ENCODE measurements at places on chromosomes 7 and 10. TPM values are rescaled to one million over a fixed set of nuclear protein-coding genes. Genes with fewer than 3 reads are reported as not detected.

GRCh38 chr7:117941138-117941810 lies 68.0 kb upstream of the CTTNBP2 start:
- no peak overlapping the region for H3K4me3 ChIP-seq
- DNase-seq = no peak
- H3K4me1 ChIP-seq = no peaks in the 10 kb centered on the region

DNA sequence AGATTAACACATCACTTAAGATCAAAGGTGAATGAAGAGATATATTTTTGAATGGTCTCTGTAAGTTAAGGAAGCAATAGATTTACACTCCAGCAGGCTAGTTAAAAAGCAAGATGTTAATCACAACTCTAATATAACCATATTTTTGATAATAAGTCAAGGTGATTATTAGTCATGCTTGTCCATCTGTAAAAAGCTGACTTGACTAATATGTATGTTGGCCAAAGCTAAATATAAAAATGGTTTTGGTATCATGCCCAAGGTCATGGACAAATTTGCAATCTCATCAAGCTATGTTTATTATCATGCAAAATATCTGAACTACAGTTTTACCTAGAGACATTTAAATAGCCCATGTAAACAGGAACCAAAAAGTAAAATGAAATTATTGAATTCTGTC lies 102.6 kb upstream of the CSTF2T start:
- H3K27me3 ChIP-seq = no peaks in the 10 kb centered on the region
- no peak for DNase-seq
- no peaks in the 10 kb centered on the region for H3K36me3 ChIP-seq
- no peak overlapping the region for H3K27ac ChIP-seq

DNA sequence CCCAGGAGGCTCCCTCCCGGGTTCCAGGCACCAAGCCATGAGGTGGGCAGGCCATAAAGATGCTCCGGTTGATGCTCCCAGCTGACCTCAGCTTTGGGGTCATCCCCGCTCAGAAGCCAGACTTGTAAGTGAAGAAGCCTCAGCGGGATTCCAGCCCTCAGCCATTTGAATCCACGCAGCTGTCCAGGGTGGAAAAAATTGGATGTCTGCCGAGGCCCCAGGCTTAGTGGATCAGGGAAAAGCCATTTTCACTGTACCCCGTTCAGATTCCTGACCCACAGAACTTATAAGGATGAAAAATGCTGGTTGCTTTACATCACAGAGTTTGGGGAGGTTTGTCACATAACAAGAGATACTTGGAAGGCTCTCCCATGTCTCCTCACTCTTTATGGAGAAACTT lies 49.2 kb upstream of the CPN1 start:
- no peaks in the 10 kb centered on the region for H3K27me3 ChIP-seq
- H3K4me1 ChIP-seq = no peaks in the 10 kb centered on the region
- no peak overlapping the region for H3K4me3 ChIP-seq
- H3K27ac ChIP-seq = no peak overlapping the region
- H3K36me3 ChIP-seq = no peaks in the 10 kb centered on the region
- no peak for DNase-seq

DNA sequence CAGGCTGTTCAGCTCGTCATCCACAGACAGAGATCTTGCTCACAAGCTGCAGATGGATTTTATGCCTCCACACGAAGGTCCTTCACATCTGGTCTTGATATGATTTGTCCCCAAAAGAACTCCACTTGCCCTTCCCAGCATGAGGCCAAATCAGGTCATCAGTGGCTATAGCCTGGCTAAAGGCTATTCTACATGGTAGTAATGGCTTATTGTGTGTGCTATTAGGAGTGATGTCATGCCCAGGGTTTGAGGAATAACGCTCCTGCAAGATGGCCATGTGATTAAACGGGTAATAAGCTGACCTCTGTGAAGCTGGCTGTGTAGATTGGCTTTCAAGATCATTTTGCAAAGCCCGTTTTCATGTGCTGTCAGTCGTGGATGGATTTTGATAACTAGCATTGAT lies 313.8 kb downstream of the FRMD4A start:
- no peak overlapping the region for H3K4me3 ChIP-seq
- H3K27ac ChIP-seq = no peak overlapping the region
- DNase-seq = no peak
- H3K4me1 ChIP-seq = peaks cover 13% of the 10 kb centered on the region
- H3K36me3 ChIP-seq = no peaks in the 10 kb centered on the region

DNA sequence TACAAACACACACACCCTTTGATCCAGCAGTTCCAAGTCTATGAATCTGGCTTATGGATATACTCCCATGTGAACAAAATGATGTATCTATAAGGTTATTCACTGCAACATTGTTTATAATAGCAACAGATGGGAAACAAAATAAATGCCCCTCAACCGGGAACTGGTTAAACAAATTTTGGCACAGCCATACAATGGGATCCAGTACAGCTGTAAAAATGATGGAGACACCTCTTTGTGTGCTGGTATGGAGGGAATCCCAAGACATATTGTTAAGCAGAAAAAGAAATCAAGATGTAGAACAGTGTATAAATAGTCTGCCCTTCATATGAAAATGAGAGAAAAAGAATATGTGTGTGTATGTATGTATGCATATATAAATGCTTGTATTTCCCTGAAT lies 155.5 kb downstream of the SNX10 start:
- H3K4me3 ChIP-seq = no peak overlapping the region
- H3K36me3 ChIP-seq = no peaks in the 10 kb centered on the region
- no peak for DNase-seq
- no peaks in the 10 kb centered on the region for H3K27me3 ChIP-seq
- no peaks in the 10 kb centered on the region for H3K4me1 ChIP-seq
- H3K27ac ChIP-seq = no peak overlapping the region

DNA sequence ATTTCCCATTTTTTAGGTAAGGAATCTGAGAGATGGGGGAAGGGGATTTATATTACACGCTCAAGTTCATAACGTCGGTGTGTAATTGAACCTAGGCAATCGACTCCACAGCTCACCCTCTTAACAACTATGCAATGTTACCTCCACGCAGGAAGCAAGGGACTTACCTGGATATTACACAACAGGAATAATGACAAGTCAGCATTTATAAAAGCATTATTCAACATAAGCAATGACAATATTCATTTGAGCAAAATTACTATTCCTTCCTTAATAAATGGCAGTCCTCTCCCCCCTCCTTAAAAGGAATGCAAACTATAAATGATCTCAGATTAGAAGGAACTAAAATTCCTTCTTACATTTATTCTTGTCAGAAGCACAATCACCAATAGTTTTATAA lies 104.0 kb downstream of the PCLO start:
- H3K36me3 ChIP-seq = no peaks in the 10 kb centered on the region
- no peak overlapping the region for H3K27ac ChIP-seq
- H3K27me3 ChIP-seq = no peaks in the 10 kb centered on the region
- H3K4me1 ChIP-seq = no peaks in the 10 kb centered on the region
- no peak overlapping the region for H3K4me3 ChIP-seq

DNA sequence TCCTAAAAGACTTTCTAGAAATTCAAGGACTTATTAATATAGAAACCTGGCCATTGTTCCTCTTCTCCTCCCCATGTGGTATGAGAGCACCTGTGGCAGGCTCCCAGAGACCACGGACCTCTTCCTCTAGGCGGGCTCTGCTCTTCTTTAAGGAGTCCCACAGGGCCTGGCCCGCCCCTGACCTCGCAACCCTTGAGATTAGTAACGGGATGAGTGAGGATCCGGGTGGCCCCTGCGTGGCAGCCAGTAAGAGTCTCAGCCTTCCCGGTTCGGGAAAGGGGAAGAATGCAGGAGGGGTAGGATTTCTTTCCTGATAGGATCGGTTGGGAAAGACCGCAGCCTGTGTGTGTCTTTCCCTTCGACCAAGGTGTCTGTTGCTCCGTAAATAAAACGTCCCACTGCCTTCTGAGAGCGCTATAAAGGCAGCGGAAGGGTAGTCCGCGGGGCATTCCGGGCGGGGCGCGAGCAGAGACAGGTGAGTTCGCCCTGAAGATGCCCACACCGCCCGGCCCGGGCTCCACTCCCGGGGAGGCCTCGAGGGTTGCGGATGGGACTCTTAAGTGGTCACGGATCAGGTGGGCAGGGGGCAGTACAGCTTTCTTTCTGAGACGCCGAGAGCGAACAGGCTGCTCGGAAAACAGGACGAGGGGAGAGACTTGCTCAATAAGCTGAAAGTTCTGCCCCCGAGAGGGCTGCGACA lies at the start of gene SLC26A4:
Gene SLC26A4, plus strand, starts transcription at position 448 of the 700 bp plus-strand sequence. CDS start 814 bp downstream, outside the sequence.
- no peak for DNase-seq
- H3K36me3 ChIP-seq = no peaks in the 10 kb centered on the region
- H3K4me3 ChIP-seq = peak within 1 kb of the TSS; percentile 17
- peaks cover 16% of the 10 kb centered on the region for H3K27me3 ChIP-seq

DNA sequence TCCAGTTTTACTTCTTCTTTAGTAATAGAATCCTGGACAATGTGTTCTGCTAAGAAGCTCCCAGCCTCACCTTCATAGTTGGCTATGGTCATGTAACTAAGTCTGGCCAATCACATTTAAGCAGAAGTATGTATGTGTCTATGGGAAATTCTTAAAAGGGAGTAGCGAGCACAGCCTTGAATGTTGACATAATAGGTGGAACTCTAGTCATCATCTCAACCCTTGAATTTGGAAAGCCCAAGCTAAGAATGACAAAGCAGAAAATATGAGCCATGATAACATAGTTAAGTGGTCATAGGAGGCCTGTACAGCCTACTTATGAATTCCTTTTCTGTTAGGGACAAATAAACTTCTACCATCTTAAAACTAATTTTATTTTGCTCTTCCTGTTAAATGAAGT lies 134.1 kb downstream of the MAGI2 start:
- H3K4me3 ChIP-seq = no peak overlapping the region
- H3K36me3 ChIP-seq = no peaks in the 10 kb centered on the region
- H3K27me3 ChIP-seq = no peaks in the 10 kb centered on the region
- DNase-seq = no peak
- no peaks in the 10 kb centered on the region for H3K4me1 ChIP-seq

DNA sequence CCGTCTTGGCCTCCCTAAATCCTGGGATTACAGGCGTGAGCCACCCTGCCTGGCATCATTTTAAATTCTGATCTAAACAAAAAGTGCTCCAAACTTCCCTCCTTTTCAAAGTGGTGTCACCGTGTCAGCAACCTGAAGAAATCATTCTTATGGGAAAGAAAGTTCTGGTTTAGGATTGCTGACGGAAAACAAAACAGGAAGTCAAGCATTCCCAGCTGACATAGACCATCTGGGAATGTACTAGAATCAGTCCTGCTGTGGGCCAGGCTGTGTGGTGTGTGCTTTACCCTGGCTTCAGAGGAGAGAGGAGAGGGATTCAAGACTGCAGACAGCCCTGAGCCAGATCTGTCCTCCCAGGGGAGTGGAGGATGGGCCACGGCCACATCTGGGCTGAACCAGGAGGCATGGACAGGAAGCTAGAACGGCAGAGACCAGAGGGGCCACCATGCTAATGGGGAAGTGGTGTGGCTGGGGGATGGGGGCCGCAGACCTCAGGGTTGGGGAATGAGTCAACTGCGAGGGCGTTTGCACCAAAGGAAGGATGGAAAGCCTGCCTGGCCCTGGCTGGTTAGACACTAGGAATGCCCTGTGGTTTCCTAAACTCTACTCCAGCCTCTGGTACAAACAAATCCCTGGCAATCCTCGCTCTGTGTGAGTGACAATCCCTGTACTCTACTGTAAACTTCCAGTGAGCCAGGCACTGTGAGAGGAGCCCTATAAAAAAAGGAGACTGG lies 16.7 kb upstream of the CLIP2 start:
- no peaks in the 10 kb centered on the region for H3K27me3 ChIP-seq
- no peak for DNase-seq
- no peak overlapping the region for H3K4me3 ChIP-seq
- H3K36me3 ChIP-seq = no peaks in the 10 kb centered on the region
- no peaks in the 10 kb centered on the region for H3K4me1 ChIP-seq

GRCh38 chr7:46237466-46237865 lies 316.4 kb upstream of the IGFBP3 start:
- H3K27ac ChIP-seq = no peak overlapping the region
- no peak for DNase-seq
- H3K27me3 ChIP-seq = no peaks in the 10 kb centered on the region
- no peak overlapping the region for H3K4me3 ChIP-seq
- H3K4me1 ChIP-seq = no peaks in the 10 kb centered on the region
- no peaks in the 10 kb centered on the region for H3K36me3 ChIP-seq

DNA sequence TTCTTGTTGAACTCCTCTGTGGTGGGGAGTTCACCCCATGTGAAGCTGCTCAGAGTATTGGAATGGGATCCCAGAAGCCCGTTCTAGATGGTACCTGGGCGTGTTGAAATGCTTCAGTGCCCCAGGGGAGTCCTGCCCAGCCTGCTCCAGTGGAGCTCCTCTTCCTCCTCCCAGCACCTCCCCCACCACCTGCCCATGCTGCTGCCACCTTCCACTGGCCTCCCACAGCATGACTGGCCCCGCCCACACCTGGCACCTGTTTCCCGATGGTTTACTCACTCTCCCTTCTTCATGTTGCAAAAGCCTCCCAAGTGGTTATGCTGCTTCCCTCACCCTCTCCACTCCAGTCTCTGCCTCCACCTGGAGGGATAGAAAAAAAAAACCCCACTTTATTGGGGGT lies 32.2 kb upstream of the PCBD1 start:
- H3K4me1 ChIP-seq = no peaks in the 10 kb centered on the region
- H3K36me3 ChIP-seq = no peaks in the 10 kb centered on the region
- H3K27me3 ChIP-seq = no peaks in the 10 kb centered on the region

- H3K36me3 ChIP-seq = no peaks in the 10 kb centered on the region
- no peak overlapping the region for H3K27ac ChIP-seq
- no peaks in the 10 kb centered on the region for H3K27me3 ChIP-seq
- H3K4me3 ChIP-seq = no peak overlapping the region
Observed at GRCh38 chr10:11682267-11682683, 59.9 kb upstream of the ECHDC3 start.

GRCh38 chr7:101945034-101945758 lies 127.8 kb downstream of the CUX1 start:
- H3K4me1 ChIP-seq = no peaks in the 10 kb centered on the region
- no peak overlapping the region for H3K27ac ChIP-seq
- no peak for DNase-seq
- H3K27me3 ChIP-seq = no peaks in the 10 kb centered on the region
- no peaks in the 10 kb centered on the region for H3K36me3 ChIP-seq

GRCh38 chr7:8668627-8669500 lies 235.5 kb downstream of the NXPH1 start:
- DNase-seq = no peak
- H3K4me1 ChIP-seq = no peaks in the 10 kb centered on the region
- no peak overlapping the region for H3K27ac ChIP-seq
- H3K36me3 ChIP-seq = no peaks in the 10 kb centered on the region

GRCh38 chr10:49309691-49310411 lies 10.9 kb downstream of the C10orf71 start:
- peak overlapping the region; percentile 41 for H3K27ac ChIP-seq
- H3K4me3 ChIP-seq = peak overlapping the region; percentile 18
- DNase-seq = no peak
- no peaks in the 10 kb centered on the region for H3K36me3 ChIP-seq
- no peaks in the 10 kb centered on the region for H3K27me3 ChIP-seq

GRCh38 chr10:86827639-86828038 lies 71.2 kb downstream of the BMPR1A start:
- no peak overlapping the region for H3K4me3 ChIP-seq
- H3K27ac ChIP-seq = no peak overlapping the region
- no peak for DNase-seq

GRCh38 chr10:90318659-90319058 lies 539.2 kb downstream of the HTR7 start:
- no peaks in the 10 kb centered on the region for H3K4me1 ChIP-seq
- no peak overlapping the region for H3K27ac ChIP-seq
- DNase-seq = no peak
- H3K4me3 ChIP-seq = no peak overlapping the region
- H3K36me3 ChIP-seq = no peaks in the 10 kb centered on the region

Gene PGAM2
- 0.38 TPM for total RNA-seq

Gene FGF8
- not detected for total RNA-seq

Gene WDR86
- 0.59 TPM for total RNA-seq

Gene STEAP1B
- not detected for total RNA-seq

Gene LIPJ
- total RNA-seq = not detected

Gene C1QL3
- 0.18 TPM for total RNA-seq

Gene TMEM273
- total RNA-seq = 60.2 TPM
